ENCODE measurements at places on chromosomes 3 and 15. TPM values are rescaled to one million over a fixed set of nuclear protein-coding genes. Genes with fewer than 3 reads are reported as not detected.

DNA sequence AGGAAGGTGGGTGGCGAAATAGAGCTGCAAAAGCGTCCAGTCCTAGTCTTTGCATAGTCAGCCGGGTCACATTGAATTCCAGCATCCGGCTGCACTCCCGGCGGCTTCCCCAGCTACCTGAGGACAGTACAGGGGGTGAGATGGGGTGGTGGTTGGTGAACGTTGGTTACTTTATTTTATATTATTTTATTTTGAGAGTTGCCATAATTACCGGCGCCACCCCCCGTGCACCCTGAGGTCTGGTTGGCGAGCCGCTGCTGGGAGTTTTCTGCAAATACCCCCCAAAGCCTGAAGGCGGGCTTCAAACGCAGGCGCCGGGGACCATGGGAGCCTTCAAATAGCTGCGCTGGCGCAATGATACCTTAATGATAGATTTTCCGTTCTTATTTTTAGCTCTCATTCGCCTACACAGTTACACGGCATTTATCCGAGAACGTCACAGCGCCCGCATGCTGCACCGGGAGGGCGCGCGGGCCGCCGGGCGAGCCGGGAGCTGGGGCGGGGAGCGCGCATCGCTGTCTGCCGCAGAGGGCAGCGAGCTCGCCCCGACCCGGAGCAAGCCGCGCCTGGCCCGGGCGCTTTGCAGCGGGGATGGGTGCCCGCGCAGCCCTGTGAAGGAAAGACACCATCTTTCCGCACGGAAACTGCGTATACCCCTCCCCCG lies 756 bp upstream of the RASGRF1 start:
- DNase-seq: no peak

GRCh38 chr3:53083949-53084309 lies 38.1 kb upstream of the SFMBT1 start:
- DNase-seq: no peak

GRCh38 chr3:30044515-30044914 lies 561.9 kb upstream of the TGFBR2 start:
- DNase-seq: no peak

GRCh38 chr3:120393243-120393642 lies 44.1 kb upstream of the LRRC58 start:
- no peak for DNase-seq

GRCh38 chr3:185071287-185071800 lies 81.5 kb downstream of the C3orf70 start:
- no peak for DNase-seq

DNA sequence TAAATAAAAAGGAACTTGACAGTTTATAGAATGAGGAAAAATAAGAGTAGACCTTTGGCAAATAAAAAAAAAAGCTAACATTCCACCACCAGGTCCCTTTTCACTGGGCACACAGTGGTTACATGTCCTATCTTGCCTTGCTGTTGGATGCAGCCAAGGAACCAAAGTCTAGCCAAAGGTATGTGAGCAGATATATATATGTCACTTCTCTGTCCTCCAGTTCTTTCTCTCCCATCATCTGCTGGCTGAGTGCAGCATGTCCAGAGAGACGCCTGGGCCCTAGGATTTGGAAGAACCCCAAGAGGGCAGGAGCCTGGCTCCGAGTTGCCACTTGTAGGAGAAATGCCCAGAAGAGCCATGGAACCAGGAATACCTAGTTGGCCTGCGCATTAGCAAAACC lies 104.7 kb downstream of the SERPINI1 start:
- DNase-seq: no peak

DNA sequence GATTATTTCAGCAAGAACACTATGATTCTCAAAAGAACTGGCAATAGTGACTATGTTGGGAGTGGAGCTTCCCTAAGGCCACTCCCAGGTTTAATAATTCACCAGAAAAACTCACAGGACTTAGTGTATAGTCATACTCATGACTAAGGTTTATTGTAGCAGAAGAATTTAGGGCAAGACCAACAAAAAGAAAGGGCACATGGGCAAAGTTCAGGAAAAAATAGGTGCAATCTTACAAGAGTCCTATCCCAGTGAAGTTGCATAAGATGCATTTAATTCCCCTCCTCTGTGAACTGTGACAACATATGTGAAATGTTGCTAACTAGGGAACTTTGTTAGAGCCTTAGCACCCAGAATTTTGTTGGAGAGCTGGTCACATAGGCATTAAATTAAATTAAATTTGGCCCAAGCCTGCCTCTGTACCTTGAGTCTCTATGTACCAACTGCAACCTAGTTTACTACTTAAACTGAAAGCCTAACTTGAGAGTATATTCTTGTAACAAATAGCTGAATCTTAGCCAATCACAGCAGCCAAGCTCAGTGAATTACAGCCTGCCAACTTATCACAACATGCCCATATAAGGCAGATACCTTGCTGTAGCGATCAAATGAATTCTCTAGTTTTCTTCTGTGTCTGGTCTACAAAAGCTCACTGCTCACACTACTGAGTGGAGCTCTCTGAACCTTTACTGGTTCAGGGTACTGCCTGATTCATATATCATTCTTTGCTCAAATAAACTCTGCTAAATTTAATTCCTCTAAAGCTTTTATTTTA lies 386.2 kb upstream of the ARHGEF26 start:
- DNase-seq: no peak

- no peak for DNase-seq
These were observed 54.7 kb downstream of the CRYGS start for GRCh38 chr3:186489507-186489906.

VILL gene
- 13.2 TPM for total RNA-seq

CTDSPL gene
- 7.0 TPM for total RNA-seq

ADAMTS9 gene
- total RNA-seq: not detected

CHRNA3 gene
- total RNA-seq: not detected

Data from activated naive CD4-positive, alpha-beta T cell treated with anti-CD3 and anti-CD28 coated beads, Interleukin-2, amount 50 U/mL, for 72 hours (primary cell).